ENCODE measurements at places on chromosomes 5 and 9. TPM values are rescaled to one million over a fixed set of nuclear protein-coding genes. Genes with fewer than 3 reads are reported as not detected.

CBY3 gene
- total RNA-seq, result not detected

PCDHAC2 gene
- total RNA-seq, result not detected

SPOCK1 gene
- total RNA-seq, result not detected

TLX3 gene
- not detected for total RNA-seq

DNA sequence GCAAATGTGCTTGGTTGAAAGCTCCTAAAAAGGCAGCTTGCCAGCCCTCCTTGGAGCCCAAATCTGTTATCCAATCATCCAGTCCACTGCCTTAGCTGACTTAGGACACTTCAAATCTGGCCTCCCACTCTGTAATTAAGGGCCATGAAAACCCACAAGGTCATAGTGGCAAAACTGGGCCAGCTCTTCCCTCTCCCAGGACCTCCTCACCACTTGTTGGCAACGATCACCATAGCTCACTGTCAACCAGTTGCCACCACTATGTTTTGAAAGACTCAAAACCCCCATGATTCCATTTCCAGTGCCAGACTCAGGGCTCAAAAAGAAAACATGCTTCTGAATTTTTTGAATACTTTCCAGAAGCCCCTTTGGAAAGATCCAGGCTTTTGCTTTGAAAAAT, 107.5 kb downstream of the NREP start:
- DNase-seq, result no peak

DNA sequence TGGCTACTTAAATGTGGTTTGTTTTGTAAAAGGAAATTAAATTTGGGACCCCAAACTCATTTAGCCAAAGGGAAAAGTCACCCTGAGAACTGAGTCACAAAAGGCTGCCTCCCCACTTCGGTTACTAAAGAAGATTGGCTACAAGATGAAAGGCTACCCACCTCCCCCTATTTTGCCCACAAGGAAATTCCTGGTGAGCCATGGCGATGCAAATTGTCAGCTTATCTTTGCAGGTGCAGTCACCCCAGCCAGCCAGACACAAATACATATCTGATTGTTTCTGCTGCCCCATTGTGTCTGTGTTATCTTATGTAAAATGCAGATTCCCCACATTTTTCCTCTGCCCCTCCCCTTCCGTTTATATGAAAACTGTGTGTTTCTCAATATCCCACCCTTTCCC, 8.9 kb downstream of the PAEP start:
- DNase-seq, result no peak

DNA sequence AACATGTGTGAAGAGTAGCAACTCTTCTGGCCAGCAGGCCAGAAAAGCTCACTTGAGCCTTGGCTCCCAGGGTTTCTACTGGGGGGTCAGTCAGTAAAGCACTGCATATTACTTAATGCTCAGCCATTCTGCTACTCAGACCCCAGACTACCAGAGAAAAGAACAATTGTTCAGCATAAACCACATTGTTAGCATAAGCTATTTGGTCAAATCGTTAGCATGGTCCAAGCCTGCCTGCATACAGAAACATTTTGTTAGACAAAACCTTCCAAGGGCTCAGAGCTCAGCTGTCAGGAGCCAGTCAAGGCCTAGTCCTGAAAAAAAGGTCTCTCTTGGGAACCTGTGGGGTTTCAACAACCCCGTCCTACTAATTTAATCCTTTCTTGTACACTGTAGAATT, 449.3 kb downstream of the PRR16 start:
- no peak for DNase-seq

DNA sequence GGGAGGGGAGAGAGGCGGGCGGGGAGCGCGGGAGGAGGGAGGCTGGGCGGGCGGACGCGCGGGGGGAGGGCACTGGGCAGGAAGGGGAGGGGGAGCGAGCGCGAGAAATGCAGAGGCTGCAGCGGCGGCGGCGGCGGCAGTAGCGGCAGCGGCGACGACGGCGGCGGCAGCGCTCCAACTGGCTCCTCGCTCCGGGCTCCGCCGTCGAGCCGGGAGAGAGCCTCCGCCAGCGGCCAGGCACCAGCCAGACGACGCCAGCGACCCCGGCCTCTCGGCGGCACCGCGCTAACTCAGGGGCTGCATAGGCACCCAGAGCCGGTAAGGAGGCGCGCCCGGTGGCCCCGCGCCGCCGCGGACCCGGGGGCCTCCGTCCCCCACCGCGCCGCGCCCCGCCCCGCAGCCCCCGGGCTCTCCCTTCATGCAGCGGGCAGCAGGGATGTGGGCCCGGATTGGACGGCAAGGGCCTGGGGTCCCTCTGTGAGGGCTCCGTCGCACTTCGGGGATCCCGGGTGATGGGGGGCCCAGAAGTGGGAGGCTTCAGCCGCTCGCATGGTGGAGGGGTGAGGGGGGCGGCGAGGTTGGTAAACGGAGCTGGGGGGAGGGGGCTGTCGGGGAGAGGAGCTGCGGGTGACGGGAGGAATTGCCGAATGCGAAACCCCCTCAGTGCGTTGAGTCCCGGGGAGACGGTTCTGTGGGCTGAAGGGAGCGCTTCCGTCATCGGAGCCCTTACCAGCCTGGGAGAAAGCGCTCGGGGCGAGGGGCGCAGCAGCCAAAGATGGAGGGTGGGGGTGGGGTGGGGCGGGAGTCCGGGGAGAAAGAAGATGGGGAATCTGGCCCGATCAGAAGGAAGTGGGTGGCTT, at the start of gene BASP1:
TSS of gene BASP1 (plus strand) at position 139 of the 860 bp plus-strand sequence. CDS start 57,586 bp downstream, outside the sequence.
- peak; percentile 11 for DNase-seq

DNA sequence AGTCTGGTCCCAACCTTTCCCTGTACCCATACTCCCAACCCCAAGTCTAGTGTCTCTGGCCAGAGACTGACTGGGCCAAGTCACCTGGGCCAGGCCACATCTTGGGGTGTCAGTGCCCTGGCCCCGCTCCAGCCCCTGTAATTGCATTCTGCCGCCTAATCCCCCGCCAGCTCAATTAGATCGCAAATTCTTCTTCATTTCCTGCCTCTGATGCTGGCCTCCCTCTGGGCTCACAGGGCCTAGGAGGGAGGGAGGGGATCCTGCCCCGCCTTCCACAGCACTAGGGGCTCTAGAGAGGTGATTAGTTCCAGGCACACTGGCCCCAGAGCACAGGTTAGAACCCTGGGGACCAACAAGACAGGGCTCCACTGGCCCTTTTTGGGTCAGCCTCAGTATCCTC, 5.5 kb downstream of the CXXC5 start:
- DNase-seq, result no peak

- DNase-seq, result peak; percentile 20
Measured at GRCh38 chr9:15135164-15135792, 171.7 kb downstream of the TTC39B start.

GRCh38 chr9:81538890-81539289, 150.5 kb downstream of the TLE1 start:
- no peak for DNase-seq

Measured in activated T-cell treated with anti-CD3 and anti-CD28 coated beads, Interleukin-2, amount 50 U/mL, for 4 hours (primary cell).